ENCODE measurements at places on chromosomes 4 and X. TPM values are rescaled to one million over a fixed set of nuclear protein-coding genes. Genes with fewer than 3 reads are reported as not detected.

Gene OTUD6A
- total RNA-seq: not detected

Gene MAGEA10
- not detected for total RNA-seq

Gene CLDN2
- total RNA-seq: not detected

Gene GALNTL6
- total RNA-seq: not detected

Gene MGARP
- total RNA-seq: not detected

Gene DCX
- total RNA-seq: not detected

Gene TMLHE
- 6.9 TPM for total RNA-seq

Gene NLGN3
- total RNA-seq: 3.4 TPM

Gene CCDC120
- total RNA-seq: 11.5 TPM

Gene TMSB15A
- total RNA-seq: not detected

Gene TLR1
- total RNA-seq: 16.2 TPM

Gene NOX1
- total RNA-seq: 0.36 TPM

Gene SNCA
- total RNA-seq: not detected

GRCh38 chr4:121070274-121070673 lies 2.1 kb downstream of the NDNF start:
- no peak for DNase-seq

DNA sequence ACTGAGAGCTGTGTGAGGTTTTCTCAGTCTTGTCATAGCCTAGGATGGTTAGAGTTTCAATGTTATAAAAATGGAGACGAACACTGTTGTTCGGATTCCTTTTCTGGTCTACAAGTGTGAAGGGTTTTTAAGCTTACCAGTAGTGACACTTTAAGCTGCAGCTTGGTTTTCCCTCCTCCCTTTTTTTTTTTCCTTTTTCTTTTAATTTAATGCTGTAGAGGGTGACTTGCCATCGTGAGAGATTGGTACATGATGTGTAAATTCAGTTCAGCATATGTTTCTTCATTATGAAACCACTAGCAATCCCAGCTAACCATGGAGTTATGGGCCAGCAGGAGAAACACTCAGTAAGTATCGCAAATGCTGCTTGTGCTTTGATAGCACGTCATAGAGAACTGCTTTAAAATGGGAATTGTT lies 165.0 kb downstream of the RAPGEF2 start:
- DNase-seq: no peak

GRCh38 chr4:123218981-123219380 lies 177.6 kb upstream of the SPRY1 start:
- no peak for DNase-seq

DNA sequence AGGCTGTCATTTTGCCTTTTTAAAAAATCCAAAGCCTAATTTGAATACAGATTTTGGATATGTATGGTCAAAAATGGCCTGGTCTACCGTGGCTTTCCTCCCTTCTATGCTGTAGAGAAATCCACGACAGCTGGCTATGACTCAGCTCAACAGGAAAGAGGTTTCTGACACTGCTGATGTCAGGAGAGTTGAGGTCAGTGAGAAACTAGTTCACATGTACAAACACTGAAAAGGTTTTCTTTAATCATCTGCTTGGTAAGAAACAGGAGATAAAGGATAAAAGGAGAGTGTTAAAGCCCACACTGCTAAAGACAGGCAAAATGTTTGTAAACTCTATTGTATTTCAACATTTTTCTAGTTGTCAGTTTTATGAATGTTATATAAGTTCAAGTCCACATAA lies 113.9 kb downstream of the NYX start:
- peak; percentile 5 for DNase-seq

DNA sequence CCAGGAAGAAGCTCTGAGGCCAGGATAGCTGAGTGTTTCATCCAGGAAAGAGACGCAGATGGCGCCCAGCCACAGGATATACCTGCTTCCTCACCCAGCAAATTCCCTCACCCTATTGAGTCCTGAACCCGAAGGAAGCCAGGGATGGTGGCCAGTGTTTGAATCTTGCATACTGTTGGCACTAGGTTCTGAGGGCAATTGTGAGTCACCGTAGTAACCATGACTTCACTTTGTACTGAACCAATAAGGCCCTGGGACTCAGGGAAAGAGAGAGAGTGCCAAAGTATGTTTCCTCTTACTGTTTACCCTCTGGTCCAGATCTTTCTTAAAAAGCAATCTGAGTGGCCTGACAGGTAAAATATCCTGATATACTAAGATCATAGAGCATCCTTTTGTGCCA lies 25.6 kb upstream of the SMIM10L2A start:
- no peak for DNase-seq

DNA sequence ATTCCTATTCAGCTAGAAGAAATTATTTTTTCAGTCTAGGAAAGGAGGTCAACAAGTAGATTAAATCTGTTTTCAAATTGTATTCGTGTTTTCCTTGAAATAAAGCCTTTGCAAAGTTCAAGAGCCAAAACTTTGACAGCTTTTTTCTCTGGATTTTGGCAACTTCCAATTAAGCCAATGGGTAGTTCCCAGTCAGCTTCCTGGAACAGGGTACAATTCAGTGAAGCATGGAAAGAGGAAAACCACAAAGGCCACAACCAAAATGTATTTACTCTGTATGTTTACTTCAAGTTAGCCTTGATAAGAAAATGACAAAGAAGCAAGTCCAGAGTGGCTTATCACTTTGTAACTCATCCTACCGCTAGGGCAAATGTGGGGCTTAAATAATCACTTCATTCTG lies 188.6 kb downstream of the COMMD8 start:
- no peak for DNase-seq

DNA sequence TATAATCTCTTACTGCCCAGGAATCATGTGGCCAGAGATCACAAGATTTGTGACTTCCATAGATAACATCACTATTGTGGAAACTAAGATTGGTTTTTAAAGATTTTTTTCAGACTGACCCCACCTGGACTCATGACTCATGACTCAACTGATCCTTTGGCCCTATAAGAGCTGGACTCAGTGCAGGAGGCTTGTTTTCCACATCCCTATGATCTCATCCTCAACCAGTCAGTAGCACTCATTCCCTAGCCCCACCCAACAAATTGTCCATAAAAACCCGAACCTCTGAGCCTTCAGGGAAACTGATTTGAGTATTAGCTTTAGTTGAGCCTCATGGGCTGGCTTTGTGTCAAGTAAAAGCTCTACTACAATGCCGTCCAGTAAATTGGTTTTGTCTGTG lies 7.9 kb upstream of the NOCT start:
- no peak for DNase-seq

DNA sequence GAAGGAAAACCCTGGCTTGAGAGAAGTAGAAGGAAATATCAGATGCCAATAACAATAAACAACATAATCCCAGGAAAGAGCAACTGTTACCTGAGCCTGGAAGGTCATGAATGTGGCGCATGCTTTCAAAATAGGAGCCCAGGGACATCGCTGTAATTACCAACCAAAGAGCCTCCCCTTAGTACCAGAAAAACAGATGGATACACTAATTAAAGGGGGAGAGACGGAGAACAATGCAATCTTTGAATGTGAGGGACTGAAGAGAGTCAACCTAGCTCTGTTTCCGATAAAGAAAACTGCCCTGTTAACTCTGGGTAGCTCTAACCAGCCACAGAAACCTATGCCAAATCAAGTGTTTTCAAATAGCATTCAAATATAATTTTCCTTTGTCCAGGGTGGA lies 161.4 kb downstream of the ENOX2 start:
- no peak for DNase-seq

- DNase-seq: no peak
These were observed 88.8 kb upstream of the CCDC160 start for GRCh38 chrX:134148172-134148692.

DNA sequence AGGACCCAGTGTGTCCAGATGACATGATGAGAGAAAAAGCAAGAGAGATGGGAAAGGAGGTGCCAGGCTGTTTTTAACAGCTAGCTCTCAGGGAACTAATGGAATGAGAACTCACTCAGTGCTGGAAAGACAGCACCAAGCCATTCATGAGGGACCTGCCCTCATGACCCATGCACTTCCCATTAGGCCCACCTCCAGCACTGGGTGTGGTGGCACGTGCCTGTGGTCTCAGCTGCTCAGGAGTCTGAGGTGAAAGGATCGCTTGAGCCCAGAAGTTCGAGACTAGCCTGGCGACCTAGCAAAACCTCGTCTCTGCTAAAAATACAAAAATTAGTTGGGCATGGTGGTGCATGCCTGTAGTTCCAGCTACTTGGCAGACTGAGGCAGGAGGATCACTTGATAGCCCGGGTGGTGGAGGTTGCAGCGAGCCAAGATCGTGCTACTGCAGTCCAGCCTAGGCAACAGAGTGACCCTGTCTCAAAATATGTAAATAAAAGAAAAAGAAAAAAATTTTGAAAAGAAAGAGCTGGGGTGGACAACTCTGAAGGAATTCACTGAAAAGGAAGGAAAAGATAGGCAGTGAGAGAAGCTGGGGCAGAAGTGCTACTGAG lies 50.9 kb downstream of the FAM193A start:
- no peak for DNase-seq

GRCh38 chr4:25783126-25783525 lies 79.7 kb downstream of the SEL1L3 start:
- no peak for DNase-seq

DNA sequence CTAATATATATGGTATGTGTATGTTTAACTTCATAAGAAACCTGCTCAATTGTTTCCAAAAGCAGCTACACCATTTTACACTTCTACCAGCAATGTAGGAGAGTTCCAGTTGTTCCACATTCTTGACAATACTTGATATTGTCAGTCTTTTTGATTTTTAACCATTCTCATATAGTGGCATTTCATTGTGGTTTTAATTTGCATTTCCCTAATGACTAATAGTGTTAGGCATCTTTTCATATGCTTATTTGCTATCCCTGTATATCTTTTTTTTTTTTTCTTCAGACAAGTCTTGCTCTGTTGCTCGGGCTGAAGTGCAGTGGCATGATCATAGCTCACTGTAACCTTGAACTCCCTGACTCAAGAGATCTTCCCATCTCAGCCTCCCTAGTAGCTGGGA lies 58.2 kb upstream of the TRIM2 start:
- no peak for DNase-seq

- DNase-seq: no peak
These were observed 162.3 kb upstream of the EDNRA start for GRCh38 chr4:147318586-147318985.

DNA sequence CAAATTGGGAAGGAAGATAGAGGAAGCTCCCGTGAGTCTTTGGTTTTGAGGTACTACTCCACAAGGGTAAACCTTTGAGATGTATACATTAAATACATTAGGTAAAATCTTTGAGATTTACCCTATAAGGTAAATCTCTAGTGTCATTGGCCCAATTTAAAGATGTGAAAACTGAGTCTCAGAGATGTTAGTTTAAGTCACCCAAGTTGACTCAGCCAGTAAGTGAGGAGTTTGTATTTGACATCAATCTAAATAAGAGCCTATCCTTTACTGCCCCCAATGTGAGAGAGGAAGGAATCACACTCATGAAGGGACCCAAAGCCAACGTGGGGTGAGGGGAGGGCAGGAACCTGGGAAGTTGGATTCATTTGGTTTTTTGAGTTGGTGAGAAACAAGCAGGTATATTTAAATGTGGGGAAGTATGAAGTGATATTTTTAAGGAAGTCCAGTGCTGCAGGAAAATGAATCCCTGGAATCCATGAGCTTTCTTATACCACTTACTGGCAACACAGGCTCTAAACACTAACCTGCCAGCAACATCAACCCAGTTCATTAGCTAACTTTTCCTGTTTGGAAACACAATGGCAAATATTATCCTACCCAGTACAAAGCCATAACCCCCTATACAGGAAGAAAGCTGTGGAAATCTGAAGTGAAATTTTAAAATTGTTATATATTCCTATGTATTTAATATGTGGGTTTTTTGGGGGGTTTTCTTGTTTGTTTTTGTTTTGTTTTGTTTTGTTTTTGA lies 55.3 kb downstream of the PALLD start:
- no peak for DNase-seq

GRCh38 chr4:27928761-27929540 lies 1068.3 kb downstream of the STIM2 start:
- no peak for DNase-seq

- DNase-seq: no peak
These were observed 923.2 kb downstream of the NLGN4X start for GRCh38 chrX:5305452-5305851.

DNA sequence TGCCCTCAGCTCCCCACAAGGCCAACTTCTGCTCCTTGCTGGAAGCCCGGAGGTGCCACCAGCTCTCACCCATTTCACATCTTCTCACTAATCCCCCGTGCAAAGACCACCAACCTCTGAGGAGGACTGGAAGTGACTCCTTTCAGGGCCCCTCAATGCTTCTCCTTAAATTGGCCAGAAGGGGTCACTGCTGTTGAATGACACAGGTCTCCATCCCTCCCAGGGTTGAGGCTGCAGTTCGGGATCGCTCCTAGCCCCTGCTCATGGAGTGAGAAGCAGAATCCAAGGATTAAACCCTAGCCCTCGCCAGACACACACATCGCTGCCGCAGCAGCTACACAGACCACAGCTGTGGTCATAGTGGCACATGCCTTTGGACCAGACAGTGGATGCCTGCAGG lies 279.5 kb upstream of the TAPT1 start:
- DNase-seq: no peak

GRCh38 chr4:74056114-74056857 lies 17.8 kb upstream of the CXCL3 start:
- DNase-seq: no peak
